ENCODE measurements at places on chromosomes 2 and 18.

DNA sequence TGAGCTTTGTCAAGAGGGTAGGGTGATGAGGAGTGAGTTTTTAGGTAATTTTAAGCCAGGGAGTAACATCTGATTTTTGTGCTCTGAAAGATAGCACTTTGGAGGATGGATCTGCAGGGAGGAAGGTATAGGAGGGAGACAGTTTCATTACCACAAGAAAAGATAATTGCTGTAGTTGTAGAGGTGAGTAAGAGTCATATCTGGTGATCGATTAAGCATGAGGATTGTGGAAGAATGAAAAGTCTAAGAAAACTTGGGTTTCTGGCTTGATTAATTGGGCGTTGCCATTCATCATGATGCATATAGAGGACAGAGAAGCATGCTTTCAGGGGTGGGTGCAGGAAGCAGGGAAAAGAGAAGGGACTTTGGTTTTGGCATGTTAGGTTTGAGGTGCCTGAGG, 18.5 kb downstream of the KCMF1 start:
- no peak for DNase-seq

- no peak for DNase-seq
Measured at GRCh38 chr2:209208211-209208610, 215.6 kb upstream of the MAP2 start.

- DNase-seq = no peak
Measured at GRCh38 chr2:76427452-76427851, 716.7 kb upstream of the GCFC2 start.

DNA sequence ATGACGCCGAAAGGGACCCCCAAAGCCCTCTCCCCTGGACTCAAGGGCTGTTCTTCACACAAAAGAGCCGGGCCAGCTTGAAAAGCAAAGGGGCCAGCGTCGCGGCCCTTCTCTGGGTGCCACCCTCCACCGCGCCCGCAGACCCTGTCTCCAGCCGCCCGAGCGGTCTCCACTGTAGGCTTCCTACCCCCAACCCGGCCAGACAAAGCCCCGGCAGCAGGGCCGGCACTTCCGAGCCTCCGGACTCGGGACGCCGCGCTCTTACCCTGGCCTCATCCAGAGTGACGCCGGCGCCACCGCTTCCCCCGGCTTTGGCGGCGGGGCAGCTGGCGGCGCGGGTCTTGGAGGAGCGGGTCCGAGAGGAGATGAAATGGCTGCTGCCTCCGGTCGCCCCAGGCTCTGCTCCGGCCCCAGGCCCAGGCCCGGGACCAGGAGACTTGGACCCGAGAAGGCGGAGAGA, 603 bp downstream of the ATAD2B start:
- no peak for DNase-seq

GRCh38 chr2:33577084-33577483, 22.0 kb downstream of the FAM98A start:
- DNase-seq = no peak
